Esophagus muscularis mucosa (tissue), 4 donors: ENCODE measurements at places on chromosomes 2 and 18. TPM values are rescaled to one million over a fixed set of nuclear protein-coding genes. Genes with fewer than 3 reads are reported as not detected.
A peak's percentile ranks its signal among the peaks of the same experiment; 100 is the strongest.

DNA sequence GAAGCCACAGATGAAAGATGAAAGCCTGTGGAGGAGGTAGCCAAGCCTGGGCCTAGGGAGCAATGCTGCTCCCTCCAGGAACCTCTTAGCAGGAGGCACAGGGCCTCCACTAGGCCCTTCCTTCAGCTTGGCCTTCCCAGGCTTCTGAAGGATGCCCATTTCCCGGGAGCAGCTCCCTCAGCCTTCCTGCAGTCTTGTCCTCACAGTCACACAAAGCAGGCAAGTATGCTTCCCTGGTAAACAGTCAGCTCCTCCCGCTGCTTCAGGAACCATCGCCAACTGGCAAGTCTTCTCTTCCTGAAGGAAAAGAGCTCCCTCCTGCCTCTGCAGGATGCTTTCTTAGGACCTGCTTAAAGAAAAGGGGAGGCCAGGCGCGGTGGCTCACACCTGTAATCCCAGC, 53.2 kb downstream of the SMAD7 start:
- no peak overlapping the region for H3K27ac ChIP-seq
- H3K4me1 ChIP-seq, result peaks cover 19% of the 10 kb centered on the region
- H3K4me3 ChIP-seq, result no peak overlapping the region
- no peaks in the 10 kb centered on the region for H3K36me3 ChIP-seq

GRCh38 chr2:31240381-31241365, 6.7 kb downstream of the EHD3 start:
- no peak overlapping the region for H3K27ac ChIP-seq
- no peak overlapping the region for H3K4me3 ChIP-seq
- no peaks in the 10 kb centered on the region for H3K36me3 ChIP-seq
- H3K4me1 ChIP-seq, result peaks cover 32% of the 10 kb centered on the region
- DNase-seq, result no peak

GRCh38 chr18:5463390-5463789, 80.4 kb downstream of the EPB41L3 start:
- H3K4me3 ChIP-seq, result no peak overlapping the region
- H3K4me1 ChIP-seq, result peaks cover 19% of the 10 kb centered on the region
- no peak overlapping the region for H3K27ac ChIP-seq
- H3K36me3 ChIP-seq, result no peaks in the 10 kb centered on the region
- H3K27me3 ChIP-seq, result no peaks in the 10 kb centered on the region
- no peak for DNase-seq

GRCh38 chr2:137173463-137173862, 408.1 kb downstream of the THSD7B start:
- H3K27me3 ChIP-seq, result no peaks in the 10 kb centered on the region
- no peaks in the 10 kb centered on the region for H3K36me3 ChIP-seq
- no peak overlapping the region for H3K4me3 ChIP-seq
- H3K4me1 ChIP-seq, result no peaks in the 10 kb centered on the region

- H3K27ac ChIP-seq, result no peak overlapping the region
- no peaks in the 10 kb centered on the region for H3K36me3 ChIP-seq
- DNase-seq, result peak; percentile 79
These were observed 125.8 kb upstream of the TNP1 start for GRCh38 chr2:216985658-216986141.

DNA sequence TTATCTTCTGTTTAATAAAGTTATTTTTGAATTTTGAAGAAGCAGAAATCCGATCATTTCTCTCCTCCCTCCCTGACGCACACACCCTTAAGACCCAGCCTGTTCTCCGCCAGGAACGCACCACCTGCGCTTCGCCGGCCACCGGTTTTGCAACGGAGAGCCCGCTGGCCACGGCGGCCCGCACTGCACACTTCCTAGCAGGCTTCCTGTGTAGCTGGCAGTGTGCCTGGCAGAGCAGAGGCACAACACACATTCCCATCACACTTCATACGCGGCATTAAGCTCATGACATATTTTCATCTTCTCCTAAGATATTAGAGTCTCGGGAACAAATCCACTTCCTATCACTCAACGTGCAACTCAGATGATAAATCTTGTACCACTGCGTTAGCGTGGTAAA, 148.0 kb downstream of the HDAC4 start:
- H3K4me1 ChIP-seq, result peaks cover 87% of the 10 kb centered on the region
- H3K4me3 ChIP-seq, result no peak overlapping the region
- H3K36me3 ChIP-seq, result no peaks in the 10 kb centered on the region
- peak overlapping the region; percentile 52 for H3K27ac ChIP-seq
- H3K27me3 ChIP-seq, result no peaks in the 10 kb centered on the region
- no peak for DNase-seq

- no peak overlapping the region for H3K4me3 ChIP-seq
- H3K27me3 ChIP-seq, result peaks cover 13% of the 10 kb centered on the region
- H3K36me3 ChIP-seq, result no peaks in the 10 kb centered on the region
- no peak overlapping the region for H3K27ac ChIP-seq
- no peak for DNase-seq
- peaks cover 37% of the 10 kb centered on the region for H3K4me1 ChIP-seq
These were observed 2.5 kb upstream of the GBX2 start for GRCh38 chr2:236170590-236171165.

Gene IL37
- not detected for total RNA-seq

Gene ODC1
- total RNA-seq, result 123 TPM

Gene MARCO
- 19.8 TPM for total RNA-seq

Gene NEU2
- total RNA-seq, result not detected

Gene MC5R
- not detected for total RNA-seq

Gene TEKT4
- 0.19 TPM for total RNA-seq

Gene PXDN
- total RNA-seq, result 81.6 TPM

Gene POLE4
- 22.1 TPM for total RNA-seq
